Thymus (tissue), 14 donors: ENCODE measurements at places on chromosomes 11 and 22. TPM values are rescaled to one million over a fixed set of nuclear protein-coding genes. Genes with fewer than 3 reads are reported as not detected.

Gene LAYN
- 11.5 TPM for total RNA-seq

Gene PARVA
- total RNA-seq: 2.9 TPM

Gene GSTT2B
- 1.1 TPM for total RNA-seq

Gene GTSE1
- 14.1 TPM for total RNA-seq

Gene ARHGEF17
- total RNA-seq: 2.5 TPM

Gene CASP5
- total RNA-seq: 0.33 TPM

Gene C1QTNF5
- total RNA-seq: 4.2 TPM

Gene NAALADL1
- 5.1 TPM for total RNA-seq

Gene PGAP2
- total RNA-seq: 10.5 TPM

Gene CENPM
- total RNA-seq: 31.4 TPM

Gene LMNTD2
- 1.1 TPM for total RNA-seq

Gene CDC42EP2
- 0.33 TPM for total RNA-seq

Gene C11orf52
- 1.3 TPM for total RNA-seq

Gene ST14
- total RNA-seq: 13.7 TPM

Gene TRIM48
- not detected for total RNA-seq

Gene OLFML1
- total RNA-seq: 2.2 TPM

Gene OR5AR1
- total RNA-seq: not detected

Gene DBX1
- total RNA-seq: not detected

Gene SCN3B
- 0.14 TPM for total RNA-seq

Gene SEPTIN5
- total RNA-seq: 10.1 TPM

Gene IRAG1
- total RNA-seq: 1.7 TPM

Gene KCNJ5
- total RNA-seq: 7.2 TPM

Gene LINC01488
- not detected for total RNA-seq

Gene APOL2
- 25.3 TPM for total RNA-seq

Gene OR6M1
- not detected for total RNA-seq

Gene CARD18
- 0.28 TPM for total RNA-seq

Gene AKIP1
- total RNA-seq: 16.2 TPM

Gene TTLL8
- total RNA-seq: not detected

Gene OR10A3
- not detected for total RNA-seq

Gene INTS4
- total RNA-seq: 31.2 TPM

Gene CARD10
- 1.1 TPM for total RNA-seq

Gene SLC22A8
- not detected for total RNA-seq

Gene OR51E1
- total RNA-seq: 0.33 TPM

Gene ASPHD2
- 2.1 TPM for total RNA-seq

Gene VPS26B
- total RNA-seq: 33.1 TPM

Gene SIK2
- total RNA-seq: 4.5 TPM

Gene SLC5A1
- total RNA-seq: 0.24 TPM

Gene HPX
- 0.38 TPM for total RNA-seq

Gene SPI1
- 21.1 TPM for total RNA-seq

Gene TEX12
- 0.09 TPM for total RNA-seq

Gene LMO2
- total RNA-seq: 9.4 TPM

Gene GUCY1A2
- total RNA-seq: 0.94 TPM

Gene SLC6A5
- total RNA-seq: 0.05 TPM

Gene RIMBP3C
- total RNA-seq: 1.3 TPM

Gene TMEM191B
- 1.2 TPM for total RNA-seq
